ENCODE measurements at places on chromosomes 7 and 10.

DNA sequence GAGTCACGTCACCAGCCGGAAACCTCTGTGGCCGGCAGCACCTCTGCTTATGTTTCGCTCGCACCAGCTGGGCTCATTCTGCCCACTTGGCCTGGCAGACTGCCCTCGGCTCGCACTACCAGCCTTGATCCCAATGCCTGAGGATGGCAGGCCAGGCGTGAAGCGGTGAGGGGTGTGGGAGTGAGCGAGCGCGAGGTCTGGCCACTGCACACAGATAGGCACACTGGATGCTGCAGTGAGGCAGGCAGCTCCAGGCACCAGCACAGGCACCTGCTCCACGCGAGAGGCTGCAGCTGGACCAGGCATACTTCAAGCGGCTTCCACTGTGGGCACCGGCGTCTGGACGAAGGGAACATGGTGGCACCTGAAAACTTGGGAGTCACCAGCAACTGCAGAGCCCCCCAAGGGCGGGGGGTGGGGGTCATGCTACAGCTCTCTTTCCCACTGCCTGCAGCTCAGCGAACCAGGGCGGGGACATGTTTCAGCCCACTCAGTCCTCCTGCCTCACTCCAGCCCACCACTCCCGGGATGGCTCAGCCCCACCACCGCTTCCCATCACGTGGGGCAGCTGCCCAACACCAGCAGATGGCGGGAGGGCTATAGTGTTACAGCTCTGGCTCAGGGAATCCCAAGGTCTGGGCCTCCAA lies 5.4 kb upstream of the DMTF1 start:
- no peak for DNase-seq

DNA sequence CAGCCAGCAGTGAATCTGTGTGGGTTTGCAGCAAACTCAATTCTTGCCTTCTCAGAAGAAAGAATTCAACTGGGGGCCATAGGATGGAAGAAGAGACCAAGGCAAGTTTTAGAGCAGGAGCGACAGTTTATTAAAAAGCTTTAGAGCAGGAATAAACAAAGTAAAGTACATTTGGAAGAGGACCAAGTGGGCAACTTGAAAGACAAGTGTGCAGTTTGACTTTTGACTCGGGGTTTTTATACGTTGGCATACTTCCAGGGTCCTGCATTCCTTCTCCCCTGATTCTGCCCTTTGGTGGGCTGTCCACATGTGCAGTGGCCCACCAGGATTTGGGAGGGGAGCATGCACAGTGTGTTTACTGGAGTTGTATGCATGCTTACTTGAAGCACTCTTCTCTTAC lies 3.0 kb upstream of the ANKRD22 start:
- DNase-seq: no peak

GRCh38 chr7:127978421-127978820 lies 52.8 kb downstream of the LRRC4 start:
- no peak for DNase-seq

- no peak for DNase-seq
Observed at GRCh38 chr7:44685723-44686122, 62.9 kb upstream of the ZMIZ2 start.

GRCh38 chr7:26329520-26330255 lies 38.0 kb downstream of the SNX10 start:
- DNase-seq: no peak

- DNase-seq: no peak
Observed at GRCh38 chr7:18538554-18539250, 43.2 kb downstream of the HDAC9 start.

DNA sequence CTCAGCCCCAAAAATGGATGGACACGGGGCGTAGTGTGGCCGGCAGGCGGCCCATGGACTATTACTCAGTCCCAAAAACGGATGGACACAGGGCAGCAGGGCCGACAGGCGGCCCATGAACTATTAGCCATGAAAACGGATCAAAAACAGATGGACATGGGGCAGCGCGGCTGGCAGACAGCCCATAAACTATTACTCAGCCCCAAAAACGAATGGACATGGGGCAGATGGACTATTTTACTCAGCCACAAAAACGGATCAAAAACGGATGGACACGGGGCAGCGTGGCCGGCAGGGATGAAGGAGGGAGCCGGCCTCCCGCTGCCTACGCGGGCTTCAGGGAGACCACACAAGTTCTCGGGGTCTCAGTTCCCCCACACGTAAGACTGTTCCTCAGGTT lies 32.9 kb downstream of the GPER1 start:
- DNase-seq: no peak

- DNase-seq: no peak
Observed at GRCh38 chr7:85471307-85471706, 284.5 kb upstream of the SEMA3D start.

- no peak for DNase-seq
Observed at GRCh38 chr7:100393233-100393905, 20.1 kb downstream of the PILRA start.

- DNase-seq: no peak
Observed at GRCh38 chr7:52825611-52826010, 209.8 kb upstream of the POM121L12 start.

- no peak for DNase-seq
Observed at GRCh38 chr7:25383402-25383801, 155.1 kb upstream of the NPVF start.

- DNase-seq: no peak
Observed at GRCh38 chr10:116947841-116948529, 57.0 kb downstream of the SHTN1 start.

DNA sequence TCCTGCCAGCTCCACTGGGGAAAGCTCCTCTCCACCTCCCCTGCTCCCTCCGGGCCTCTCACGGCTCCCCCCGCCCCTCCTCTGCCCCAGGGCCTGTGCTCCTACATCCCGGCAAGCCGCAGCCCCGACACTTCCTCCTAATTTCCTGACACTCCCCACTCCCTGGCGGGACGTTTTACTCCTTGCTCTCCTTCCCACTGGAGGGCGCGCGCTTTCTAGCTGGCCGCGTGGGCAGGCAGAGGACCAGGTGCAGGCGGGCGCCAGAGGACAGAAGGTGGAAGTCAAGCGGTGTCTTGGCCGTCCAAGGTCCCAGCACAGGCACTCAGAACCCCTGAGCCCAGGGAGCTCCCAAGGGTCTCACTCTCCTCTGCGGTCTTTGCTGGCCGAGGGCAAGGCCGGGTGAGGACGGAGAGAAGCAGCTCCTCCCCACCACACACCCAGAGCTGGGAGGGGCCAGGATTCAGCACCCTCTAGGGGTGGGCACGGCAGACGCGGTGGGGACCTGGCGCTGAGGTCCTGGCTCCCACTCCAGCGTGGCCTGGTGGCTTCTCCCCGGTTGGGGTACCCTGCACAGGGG lies 19.1 kb downstream of the ADAM8 start:
- DNase-seq: no peak

- DNase-seq: no peak
Observed at GRCh38 chr7:8699875-8700624, 266.6 kb downstream of the NXPH1 start.

GRCh38 chr10:114869520-114869892 lies 47.9 kb downstream of the FHIP2A start:
- DNase-seq: no peak

- DNase-seq: no peak
Observed at GRCh38 chr7:117381362-117381761, 45.9 kb downstream of the ASZ1 start.

GRCh38 chr7:11206177-11206899 lies 232.7 kb downstream of the PHF14 start:
- DNase-seq: no peak

GRCh38 chr7:110612680-110613079 lies 478.2 kb upstream of the LRRN3 start:
- DNase-seq: no peak

DNA sequence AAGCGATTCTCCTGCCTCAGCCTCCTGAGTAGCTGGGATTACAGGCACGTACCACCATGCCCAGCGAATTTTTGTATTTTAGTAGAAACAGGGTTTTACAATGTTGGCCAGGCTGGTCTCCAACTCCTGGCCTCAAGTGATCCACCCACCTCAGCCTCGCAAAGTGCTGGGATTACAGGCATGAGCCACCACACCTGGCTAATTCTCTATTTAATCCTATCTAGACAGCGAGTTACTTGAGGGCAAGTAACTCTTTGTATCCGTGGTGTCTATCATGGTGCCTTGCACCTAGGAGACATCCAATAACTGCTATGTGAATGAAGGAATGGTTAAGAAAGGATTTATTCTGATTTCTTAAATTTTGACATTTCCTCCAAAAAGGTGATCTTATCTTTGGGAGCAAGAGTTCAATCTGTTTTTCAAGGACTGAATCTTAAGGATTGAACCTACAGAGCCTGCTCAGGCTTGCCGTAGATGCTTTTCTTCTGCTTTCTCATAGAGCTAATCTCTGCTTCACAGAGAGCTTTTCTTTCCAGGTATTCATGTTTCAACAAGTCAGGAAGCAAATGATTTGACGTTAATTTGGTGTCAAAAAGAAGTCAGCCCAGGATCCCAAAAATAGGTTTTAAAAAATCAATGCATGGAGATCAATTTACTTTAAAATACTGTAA lies 101.6 kb downstream of the CUL2 start:
- no peak for DNase-seq

DNA sequence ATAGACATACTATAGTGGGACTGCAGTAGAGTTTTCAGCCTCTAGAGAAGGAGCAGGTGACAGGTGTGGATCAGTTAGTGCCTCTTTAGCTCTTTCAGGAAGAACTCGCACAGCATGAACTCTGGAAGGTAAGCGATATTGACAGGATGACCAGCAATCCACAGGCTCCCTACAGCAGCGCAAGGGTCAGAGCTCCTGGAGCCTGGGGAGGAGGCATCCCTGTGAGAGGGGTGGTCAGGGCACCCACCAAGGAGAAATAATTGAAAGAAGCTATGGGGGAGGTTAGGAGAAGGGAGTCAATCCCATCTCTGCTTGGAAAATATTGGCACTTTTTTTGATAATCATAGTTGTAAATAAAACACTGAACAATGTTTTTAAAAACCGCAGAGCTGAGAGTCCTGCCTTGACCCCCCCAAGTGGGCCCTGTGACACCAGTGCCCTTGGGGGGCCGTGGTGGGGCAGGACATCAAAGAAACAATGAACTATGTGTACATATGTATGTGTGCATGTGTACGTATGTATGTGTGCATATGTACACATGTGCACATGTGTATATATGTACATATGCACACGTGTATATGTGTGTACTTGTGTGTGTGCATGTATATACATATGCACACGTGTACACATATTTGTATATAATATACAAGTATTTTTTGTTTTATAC lies 13.8 kb downstream of the AKR1C3 start:
- DNase-seq: no peak

DNA sequence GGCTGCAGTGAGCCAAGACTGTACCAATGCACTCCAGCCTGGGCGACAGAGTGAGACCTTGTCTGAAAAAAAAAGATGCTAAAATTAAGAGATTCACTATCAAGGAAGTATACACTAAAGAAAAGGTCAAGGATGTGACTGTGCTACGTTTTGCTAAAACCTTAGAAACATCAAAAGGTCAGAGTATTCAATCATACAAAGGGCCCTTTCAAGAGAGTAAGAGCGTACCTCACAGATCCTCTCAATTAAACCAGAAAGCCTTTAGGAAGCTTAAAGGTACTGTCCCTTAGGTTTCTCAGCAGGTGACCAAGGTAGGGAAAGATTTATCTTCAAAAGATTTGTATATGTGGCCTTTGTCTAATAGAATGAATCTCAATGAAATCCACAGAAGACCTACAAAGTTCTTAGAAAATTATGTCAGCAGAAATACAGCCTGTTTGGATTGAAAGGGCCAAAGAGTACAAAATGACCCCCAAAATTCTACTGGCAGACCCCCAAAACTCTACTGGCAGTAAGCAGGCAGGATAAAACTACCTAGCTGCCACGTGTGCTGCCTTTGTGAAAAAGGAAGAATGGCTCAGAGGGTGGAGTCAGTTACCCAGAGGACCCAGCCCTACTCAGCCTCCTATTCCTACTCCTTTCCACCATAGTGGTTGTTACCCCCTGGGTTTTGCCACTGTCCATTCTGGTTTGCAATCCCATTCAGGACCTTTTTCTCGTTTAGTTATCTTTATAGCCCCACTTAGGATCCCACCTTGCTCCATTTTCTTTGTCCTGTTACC lies 36.7 kb downstream of the ARHGAP19 start:
- DNase-seq: no peak

DNA sequence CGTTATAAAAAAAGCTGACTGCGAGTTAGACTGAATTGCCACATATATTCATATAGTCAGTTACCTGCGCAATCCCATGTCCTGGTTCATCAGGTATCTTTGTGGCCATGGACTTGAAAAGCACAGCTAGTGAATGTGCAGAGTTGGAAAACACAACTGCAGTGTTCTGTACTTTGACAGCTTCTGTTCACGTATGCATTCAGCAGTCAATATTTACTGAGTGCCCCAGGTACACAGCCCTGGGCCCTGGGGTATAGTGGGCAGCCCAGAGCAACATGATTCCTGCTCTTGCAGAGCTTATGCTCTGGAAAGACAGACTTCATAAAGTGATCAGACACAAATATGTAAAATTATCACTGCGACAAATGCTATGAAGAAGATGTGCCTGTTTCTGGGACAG lies 313.9 kb downstream of the PHTF2 start:
- DNase-seq: no peak

- DNase-seq: no peak
Observed at GRCh38 chr10:95664543-95664942, 8.0 kb upstream of the ALDH18A1 start.

GRCh38 chr10:130015075-130015695 lies 51.1 kb upstream of the EBF3 start:
- no peak for DNase-seq

DNA sequence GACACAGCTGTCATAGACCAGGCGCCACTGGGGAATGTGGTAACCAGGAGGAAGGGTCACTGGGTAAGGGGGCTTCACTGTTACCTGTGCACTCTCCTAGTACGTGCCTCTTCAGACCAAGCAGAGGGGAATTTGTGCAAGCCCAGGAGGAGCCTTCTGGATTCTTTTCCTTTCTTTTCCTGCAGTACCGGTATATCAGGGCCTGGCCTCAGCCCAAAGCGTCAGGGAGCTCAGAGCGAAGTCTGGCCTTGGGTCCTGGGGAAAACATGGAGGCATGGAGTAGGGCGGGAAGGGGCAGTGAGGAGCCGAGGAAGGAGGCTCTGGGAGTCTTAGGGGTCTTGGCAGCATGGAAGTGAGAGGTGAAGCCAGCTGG lies 133.6 kb upstream of the GDF10 start:
- no peak for DNase-seq

GRCh38 chr10:110597476-110597875 lies 30.0 kb downstream of the SMC3 start:
- DNase-seq: no peak

GRCh38 chr10:35225204-35225603 lies 98.6 kb downstream of the CREM start:
- DNase-seq: no peak

GRCh38 chr7:54145716-54146115 lies 396.5 kb upstream of the VSTM2A start:
- DNase-seq: no peak

DNA sequence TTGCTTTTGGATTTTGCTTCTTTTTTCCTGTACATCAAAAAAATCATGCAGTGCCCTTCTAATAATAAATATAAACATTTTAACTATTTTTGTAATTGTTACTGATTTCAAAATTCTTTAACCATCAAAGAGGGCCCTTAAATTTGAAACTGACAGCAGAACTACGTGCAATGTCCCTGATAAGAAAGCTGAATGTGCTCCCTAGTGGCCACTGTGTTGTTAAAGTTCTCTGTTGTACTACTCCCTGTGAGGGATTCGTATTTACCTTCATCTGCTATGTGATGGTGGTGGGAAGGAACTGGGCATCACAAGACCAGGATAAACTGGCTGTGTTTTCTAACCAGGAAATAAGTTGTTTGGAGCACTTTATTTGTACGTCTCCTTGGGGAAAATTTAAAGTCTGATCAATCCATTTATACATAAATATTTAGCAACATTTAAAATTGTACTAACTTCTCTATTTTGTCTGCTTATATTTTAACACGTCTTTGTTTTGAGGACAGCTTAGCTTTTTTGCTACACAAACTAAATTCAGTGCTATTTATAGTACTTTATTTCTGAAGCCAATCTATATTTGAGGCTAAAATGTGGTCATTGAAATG lies 322.4 kb downstream of the HGF start:
- no peak for DNase-seq

Data from CD8-positive, alpha-beta memory T cell (primary cell).